GM18507 (cell line): ENCODE measurements at places on chromosomes 11 and 22.

DNA sequence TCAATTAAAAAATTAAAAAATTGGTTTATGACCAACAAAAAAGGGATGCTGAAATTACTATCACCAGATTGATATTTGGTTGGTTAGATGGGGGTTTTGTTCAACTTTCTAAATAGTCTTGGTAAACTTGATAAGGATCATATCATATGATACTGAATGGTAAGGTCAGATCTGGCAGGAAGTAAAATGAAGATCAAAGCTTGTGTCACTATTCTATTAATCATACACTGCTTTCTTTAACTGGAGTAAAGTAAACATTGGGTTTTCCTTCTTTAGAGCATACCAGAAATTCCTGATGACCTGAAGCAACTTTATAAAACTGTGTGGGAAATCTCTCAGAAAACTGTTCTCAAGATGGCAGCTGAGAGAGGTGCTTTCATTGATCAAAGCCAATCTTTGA is 40.2 kb downstream of the RRM1 start:
- no peak for DNase-seq

DNA sequence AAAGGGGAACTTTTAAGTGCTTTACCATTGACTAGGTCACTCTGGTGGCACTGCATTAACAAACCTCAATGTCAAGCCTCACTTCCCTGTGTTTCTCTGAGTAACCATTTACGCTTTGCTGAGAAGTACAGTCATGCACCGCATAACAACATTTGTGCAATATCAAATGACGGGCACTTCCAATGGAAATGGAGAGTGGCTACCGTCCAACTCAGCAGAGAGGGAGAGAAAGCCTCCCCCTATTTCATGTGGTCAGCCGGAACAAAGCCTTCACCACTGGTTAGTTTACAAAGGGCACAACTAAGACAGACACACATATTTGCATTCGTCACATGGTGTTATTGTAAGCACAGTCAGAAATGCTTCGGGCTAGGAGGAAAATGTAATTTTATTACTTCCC is 117.3 kb downstream of the RASSF10 start:
- DNase-seq = no peak

DNA sequence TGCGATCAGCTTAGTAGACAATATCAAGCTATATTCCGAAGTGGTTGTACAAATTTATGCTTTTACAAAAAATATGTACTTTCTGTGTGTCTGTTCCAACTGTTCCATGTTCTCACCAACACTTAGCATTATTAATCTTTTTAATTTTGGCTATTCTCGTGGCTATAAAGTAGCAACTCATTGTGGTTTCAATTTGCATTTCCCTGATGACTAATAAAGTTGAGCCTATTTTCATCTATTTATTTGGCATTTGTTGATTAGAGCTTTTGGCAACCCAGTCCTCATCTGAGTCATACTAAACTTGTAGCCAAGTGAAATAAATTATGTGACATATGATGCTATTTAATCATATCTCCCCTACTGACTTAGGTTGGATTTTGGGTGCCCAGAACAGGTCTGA is 115.9 kb downstream of the FBXO7 start:
- DNase-seq = no peak

DNA sequence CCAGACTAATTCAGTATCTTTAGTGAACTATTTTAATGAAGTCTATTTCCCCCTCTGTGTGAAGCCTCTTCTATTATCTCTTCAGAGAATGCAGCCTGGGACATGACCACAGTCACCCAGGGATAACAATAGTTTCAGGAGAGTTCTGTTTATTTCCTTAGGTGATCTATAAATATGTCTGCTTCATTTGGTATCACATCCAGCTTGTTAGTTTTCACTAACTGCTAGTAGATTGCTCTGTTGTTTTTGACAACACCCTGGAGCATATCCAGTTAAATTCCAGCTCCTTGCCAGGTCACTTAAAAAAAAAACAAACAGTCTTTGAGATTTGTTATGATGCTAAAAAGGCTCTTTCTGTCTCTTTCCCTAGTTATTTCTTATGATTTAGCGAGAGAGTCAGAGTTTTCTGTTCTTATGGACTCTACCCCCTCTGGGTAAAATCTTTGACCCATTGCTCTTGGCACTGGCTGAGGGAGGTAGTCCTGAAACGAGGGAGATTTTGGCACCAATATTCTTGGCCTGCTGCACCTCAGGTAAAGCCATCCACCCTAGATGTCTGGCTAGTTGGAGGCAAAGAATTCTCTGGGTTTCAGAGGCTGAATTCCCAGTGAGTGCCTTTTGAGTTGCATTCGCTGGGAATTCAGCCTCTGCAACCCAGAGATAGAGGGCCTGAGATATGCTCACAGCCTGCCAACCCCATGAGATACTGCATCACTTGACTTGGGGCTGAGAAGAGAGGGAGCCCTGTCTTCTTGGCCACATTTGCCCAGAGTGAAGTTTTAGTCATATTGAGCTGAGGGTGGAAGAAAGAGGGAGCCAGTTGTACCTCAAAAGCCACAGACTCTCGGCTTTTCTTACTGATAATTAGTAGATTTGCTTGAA is 159.1 kb downstream of the PGR start:
- DNase-seq = no peak

DNA sequence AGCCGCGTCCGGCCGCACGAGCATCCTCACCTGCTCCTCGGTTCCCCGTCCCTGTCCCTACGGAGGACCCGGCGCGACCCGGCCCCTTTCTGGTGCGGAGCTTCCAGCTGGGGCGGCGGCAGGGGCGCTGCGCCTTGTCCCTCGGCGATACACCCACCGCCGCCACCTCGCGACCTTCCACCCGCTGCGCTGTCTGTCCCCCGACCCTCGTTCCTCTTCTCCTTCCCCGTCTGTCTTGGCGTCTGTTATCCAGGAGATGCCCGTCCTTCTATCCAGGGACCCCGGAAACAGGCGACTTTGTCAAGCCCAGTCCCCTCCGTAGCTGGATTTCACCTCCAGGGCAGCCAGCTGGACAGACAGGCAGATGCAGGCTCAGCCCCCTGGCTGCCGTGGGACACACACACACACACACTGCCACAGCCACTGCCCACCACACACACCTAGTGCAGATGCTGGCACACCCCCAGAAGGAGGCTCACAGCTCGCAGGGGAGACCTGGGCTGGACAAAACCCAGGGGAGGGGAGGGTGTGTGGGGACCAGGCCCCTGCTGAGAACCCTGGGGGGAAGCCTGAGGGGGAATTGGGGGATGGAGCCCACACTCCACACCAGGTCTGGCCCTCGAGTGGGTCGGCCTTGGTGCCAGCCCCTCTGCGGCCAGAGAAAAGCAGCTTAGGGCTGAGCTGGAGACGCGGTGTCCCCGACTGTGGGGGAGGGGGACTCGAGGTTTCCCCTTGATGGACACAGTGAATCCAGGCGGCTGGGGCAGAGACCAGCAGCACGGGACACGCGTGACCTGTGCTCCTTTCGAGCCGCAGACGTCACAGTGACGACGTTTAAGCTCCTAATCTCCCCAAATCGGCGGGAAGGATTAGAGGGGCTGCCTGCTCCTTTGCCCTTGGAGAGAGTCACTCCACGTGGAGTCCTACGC is 788 bp downstream of the DRD4 start:
- DNase-seq = no peak

- no peak for DNase-seq
These were observed 43.5 kb downstream of the MN1 start for GRCh38 chr22:27757928-27758525.

DNA sequence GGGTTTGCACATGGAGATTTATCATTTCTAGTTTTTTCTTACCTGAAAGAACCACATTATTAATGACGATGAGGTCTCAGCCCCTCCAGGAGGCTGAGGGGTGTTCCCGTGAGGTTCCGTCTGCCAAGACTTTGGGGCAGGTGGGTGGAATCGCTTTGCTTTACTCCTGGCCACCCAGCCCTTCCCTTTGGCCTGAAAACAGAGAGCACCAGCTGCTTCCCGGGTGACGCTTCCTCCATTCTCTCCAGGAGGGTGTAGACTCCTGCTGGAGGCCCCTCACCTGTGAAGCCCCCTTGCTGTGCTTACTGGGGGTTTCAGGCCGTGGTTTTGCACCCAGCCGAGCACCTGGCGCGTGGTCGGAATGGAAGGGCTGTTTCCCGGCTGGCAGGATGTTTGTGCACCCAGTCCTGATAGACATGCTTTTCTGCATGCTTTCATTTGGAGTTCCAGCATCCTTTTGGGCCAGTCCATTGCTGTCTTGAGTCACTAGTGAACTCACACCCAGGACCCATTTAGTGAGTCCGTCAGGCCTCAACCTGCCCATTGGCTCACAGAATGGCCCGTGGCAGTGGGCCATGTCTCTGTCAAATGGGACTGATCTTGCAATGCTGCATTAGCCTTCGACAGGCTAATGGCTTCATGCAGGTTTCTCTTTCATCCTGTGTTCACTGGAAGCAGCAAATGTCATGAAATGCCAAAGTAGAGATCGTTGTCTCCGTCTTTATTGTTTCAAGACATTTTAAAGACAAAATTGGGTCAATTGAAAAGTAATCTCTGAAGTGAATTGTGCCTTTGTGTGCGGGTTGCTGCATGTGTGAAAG is 360.8 kb downstream of the TBC1D22A start:
- no peak for DNase-seq

GRCh38 chr11:32216749-32217148 is 125.9 kb downstream of the RCN1 start:
- no peak for DNase-seq

DNA sequence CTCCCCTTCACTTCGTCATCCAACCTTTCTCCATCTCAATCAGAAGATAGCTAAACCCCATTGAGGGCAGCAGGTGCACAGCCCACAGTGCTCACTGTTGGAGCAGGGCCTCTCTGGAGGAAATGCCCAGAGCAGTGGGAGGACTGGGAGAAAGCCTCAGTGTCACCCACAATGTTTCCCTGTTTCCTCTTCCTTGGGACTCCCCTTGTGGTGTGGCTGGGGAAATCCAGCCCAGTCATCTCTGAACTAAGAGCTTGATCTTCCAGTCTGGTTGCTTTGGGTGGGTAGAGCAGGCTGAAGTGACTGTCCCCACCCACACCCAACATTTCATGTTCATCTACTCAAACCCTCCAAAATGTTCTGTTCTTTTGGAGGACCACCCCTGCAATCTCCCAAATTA is 29.8 kb upstream of the EED start:
- peak; percentile 48 for DNase-seq

- DNase-seq = no peak
These were observed 33.1 kb downstream of the EHF start for GRCh38 chr11:34653851-34654482.

GRCh38 chr22:35454416-35455054 is 54.6 kb downstream of the MCM5 start:
- DNase-seq = no peak
